ENCODE measurements at places on chromosomes 12 and 14. TPM values are rescaled to one million over a fixed set of nuclear protein-coding genes. Genes with fewer than 3 reads are reported as not detected.

The DPPA3 gene
- not detected for polyA plus RNA-seq

The PPP2R5E gene
- 31.2 TPM for polyA plus RNA-seq

The OR4E1 gene
- not detected for polyA plus RNA-seq

The CLEC1B gene
- not detected for polyA plus RNA-seq

The PPM1H gene
- polyA plus RNA-seq = not detected

The OTOGL gene
- polyA plus RNA-seq = not detected

The ASIC1 gene
- polyA plus RNA-seq = 0.47 TPM

The NKX2-8 gene
- polyA plus RNA-seq = not detected

The KRT73 gene
- polyA plus RNA-seq = 1.1 TPM

The ITGA7 gene
- 0.29 TPM for polyA plus RNA-seq

The AMDHD1 gene
- not detected for polyA plus RNA-seq

The KCNA5 gene
- polyA plus RNA-seq = not detected

The MUCL1 gene
- polyA plus RNA-seq = not detected

The KLRC2 gene
- polyA plus RNA-seq = not detected

The BCL11B gene
- polyA plus RNA-seq = 5.6 TPM

The SLC17A8 gene
- not detected for polyA plus RNA-seq

The USP44 gene
- polyA plus RNA-seq = 0.86 TPM

The SMAGP gene
- 6.9 TPM for polyA plus RNA-seq

The CHGA gene
- polyA plus RNA-seq = 0.21 TPM

The RD3L gene
- not detected for polyA plus RNA-seq

The RTL1 gene
- not detected for polyA plus RNA-seq

The WASHC3 gene
- 140 TPM for polyA plus RNA-seq

The SLC6A12 gene
- polyA plus RNA-seq = not detected

The ACVRL1 gene
- not detected for polyA plus RNA-seq

The NR1H4 gene
- polyA plus RNA-seq = not detected

The GALNT4 gene
- polyA plus RNA-seq = 5.9 TPM

The KRT78 gene
- not detected for polyA plus RNA-seq

The ANKS1B gene
- 15.1 TPM for polyA plus RNA-seq

The NPC2 gene
- 87.0 TPM for polyA plus RNA-seq

The TOX4 gene
- 91.6 TPM for polyA plus RNA-seq

The COPS7A gene
- 41.3 TPM for polyA plus RNA-seq

The TSHR gene
- polyA plus RNA-seq = 7.6 TPM

The CCDC92 gene
- polyA plus RNA-seq = 12.9 TPM

The NDRG2 gene
- 19.6 TPM for polyA plus RNA-seq

The NFATC4 gene
- not detected for polyA plus RNA-seq

The OTX2 gene
- polyA plus RNA-seq = not detected
